ENCODE measurements at places on chromosomes 2 and 18.

DNA sequence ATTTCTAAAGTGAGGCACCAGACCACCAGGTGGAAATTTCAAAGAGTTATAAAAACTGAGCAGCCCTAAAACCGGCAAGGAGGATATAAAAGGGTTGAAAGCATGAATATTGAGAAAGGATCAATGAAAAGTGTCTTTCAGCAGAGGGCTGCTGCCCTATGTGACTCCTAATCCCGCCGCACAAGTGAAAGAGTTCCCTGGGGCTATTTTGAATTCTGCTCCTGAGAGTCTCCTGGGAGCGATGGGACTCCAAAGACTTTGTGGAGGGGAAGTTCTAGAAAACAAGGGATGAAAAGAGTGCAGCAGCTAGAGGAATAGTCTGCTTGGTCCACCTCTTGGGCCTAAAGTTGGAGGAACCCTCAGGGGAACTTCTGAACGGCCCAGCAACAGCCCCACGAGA, 205.2 kb downstream of the SP3 start:
- DNase-seq, result no peak

DNA sequence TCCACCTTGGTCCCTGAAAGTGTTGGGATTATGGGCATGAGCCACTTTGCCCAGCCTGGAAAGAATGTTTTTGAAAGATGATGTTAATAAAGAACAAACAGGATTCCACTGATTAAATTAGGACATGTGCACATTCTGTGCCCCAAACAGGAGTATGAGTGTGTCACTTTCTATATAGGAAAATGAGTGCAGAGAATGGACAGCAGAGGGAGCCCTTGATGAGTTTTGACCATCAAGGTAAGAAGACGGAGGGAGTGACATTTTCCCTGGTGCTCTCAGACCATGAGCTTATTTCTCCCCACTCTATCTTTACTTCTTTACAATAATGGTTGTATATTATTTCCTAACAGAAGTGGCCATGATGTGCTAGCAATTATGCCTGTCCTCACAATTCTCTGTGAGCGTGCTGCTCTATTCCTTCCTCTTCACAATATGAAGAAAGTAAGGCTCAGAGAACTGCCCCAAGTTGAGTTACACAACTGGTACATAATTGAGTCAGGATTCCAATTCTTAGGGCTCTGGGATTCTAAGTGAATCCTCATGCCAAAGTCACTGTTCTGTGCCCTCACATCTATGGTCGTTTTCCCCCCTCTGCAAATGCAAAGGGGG, 20.6 kb downstream of the RPL37A start:
- DNase-seq, result no peak

GRCh38 chr2:194332799-194333490, 1324.1 kb upstream of the SLC39A10 start:
- no peak for DNase-seq

GRCh38 chr2:188527581-188527993, 235.9 kb downstream of the GULP1 start:
- DNase-seq, result no peak

GRCh38 chr2:27920148-27920885, 29.8 kb downstream of the BABAM2 start:
- DNase-seq, result no peak
